ENCODE measurements at places on chromosomes 6 and 20.
A peak's percentile ranks its signal among the peaks of the same experiment; 100 is the strongest.

DNA sequence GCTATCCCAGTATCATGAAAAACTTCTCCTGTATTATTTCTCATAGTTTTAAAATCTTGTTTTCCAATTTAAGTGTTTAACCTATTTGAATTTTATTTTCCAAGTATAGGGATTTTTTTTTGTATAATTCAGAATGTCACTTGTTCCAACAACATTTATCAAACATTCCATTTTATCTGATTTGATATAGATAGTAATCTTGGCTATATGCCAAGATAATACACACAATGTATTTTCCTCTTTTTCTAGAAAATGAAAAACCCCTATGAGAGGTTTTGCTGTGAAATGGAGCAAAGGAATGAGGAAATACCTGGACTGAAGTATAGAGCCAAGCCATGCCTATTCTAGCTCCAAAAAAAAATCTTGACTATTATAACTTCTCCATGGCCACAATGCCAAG, 628.9 kb downstream of the HTR1B start:
- no peak for DNase-seq

- no peak for DNase-seq
These were observed 37.4 kb upstream of the RPL7L1 start for GRCh38 chr6:42841844-42842584.

DNA sequence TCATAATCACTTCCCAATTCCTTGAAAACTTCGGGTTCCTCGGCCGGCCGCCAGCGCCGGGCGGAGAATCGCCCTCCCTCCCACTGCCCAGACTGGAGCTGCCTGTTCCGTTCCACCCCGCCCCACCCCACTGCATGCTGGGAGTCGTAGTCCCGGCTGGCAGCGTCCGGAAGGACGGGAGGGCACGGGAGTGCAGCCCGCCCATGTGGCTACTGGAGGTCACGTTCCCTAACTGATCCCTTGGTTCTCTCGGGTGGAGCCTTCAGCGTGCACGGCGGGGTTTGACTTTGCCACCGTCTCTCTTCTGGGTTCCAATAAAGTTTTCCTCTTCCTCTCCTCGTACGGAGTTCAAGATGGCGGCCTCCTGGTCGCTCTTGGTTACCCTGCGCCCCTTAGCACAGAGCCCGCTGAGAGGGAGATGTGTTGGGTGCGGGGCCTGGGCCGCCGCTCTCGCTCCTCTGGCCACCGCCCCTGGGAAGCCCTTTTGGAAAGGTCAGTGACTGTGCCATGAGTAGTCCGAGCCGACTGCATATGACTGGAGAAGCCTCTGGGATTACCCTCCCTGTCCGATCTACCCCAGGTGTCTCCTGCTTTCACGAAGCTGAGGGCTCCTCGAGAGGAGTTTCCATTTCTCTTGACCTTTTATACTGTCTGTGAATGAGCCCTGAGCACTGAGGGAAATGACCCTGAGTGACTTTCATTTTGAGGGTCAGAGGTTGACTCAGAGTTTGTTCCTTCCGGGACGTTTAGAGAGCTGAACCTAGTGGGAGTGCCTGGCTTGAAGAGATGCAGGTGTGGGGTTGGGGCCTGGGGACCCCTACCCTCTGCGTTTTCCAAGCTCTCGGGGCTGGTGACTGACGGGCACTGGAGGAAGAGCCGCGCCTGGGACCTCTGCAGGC, at the start of gene AFG1L:
AFG1L (plus strand) TSS at position 328 of the 899 bp plus-strand sequence; CDS start at position 354, 26 bp downstream.
- DNase-seq = peak; percentile 90

- DNase-seq = no peak
These were observed 200.1 kb downstream of the HIVEP2 start for GRCh38 chr6:142744836-142745235.

- DNase-seq = no peak
These were observed 139.6 kb upstream of the NOX3 start for GRCh38 chr6:155595284-155595683.

DNA sequence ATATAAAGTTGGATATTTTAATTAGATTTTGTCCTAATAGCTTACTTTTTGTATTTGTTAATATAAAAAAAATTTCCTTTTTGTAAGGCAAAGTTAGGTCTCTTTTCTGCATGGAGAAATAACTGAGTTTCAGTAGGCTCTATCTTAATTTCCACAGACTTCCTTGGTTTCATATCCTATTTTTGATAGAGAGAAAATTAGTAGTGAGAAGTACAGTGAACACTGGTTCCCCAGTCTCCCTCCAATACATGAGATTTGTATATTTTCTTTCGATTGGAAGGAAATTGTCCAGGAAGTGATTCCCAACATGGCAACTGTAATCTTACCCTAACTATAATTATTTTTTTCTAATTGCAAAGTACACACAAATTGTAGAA, 26.4 kb downstream of the TRIM27 start:
- no peak for DNase-seq

DNA sequence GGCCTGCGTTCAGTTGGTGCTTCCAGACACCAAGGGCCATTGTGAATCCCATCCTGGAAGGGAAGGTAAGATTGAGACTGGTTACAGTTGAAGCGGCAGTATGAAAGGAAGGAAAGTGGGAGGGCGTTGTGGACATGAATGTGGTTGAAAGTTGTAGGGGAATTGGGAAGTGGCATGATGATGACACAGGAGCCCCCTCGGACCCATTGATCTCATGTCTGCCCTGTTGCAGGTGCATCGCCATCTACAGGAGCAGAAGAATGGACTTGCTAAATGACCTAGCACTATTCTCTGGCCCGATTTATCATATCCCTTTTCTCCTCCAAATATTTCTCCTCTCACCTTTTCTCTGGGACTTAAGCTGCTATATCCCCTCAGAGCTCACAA, 5.5 kb downstream of the HLA-DQA1 start:
- no peak for DNase-seq

GRCh38 chr20:54110041-54110440, 39.6 kb upstream of the BCAS1 start:
- DNase-seq = no peak

- DNase-seq = no peak
These were observed 29.3 kb downstream of the SNPH start for GRCh38 chr20:1295276-1295930.

- DNase-seq = no peak
These were observed 10.1 kb upstream of the CALHM6 start for GRCh38 chr6:116450769-116451740.

DNA sequence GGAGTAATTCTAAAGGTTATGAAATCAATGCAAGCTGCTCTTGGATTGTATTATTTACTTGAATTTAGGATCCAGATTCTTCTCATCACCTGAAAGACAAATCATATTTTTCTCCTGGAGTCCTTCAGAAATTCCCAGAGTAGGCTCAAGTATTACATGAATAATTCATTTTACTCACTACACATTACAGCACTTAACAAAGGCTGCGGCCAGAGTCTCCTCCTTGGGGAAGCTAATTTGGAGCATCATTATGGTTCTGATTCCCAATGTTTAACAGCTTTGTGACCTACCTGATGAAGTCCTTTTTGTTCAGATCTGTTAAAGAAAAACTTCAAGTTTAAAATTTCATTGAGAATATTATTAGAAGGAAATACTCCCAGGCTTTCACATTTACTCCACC, 28.7 kb downstream of the GRIK2 start:
- DNase-seq = no peak

GRCh38 chr6:1709234-1709641, 99.5 kb downstream of the FOXC1 start:
- no peak for DNase-seq

DNA sequence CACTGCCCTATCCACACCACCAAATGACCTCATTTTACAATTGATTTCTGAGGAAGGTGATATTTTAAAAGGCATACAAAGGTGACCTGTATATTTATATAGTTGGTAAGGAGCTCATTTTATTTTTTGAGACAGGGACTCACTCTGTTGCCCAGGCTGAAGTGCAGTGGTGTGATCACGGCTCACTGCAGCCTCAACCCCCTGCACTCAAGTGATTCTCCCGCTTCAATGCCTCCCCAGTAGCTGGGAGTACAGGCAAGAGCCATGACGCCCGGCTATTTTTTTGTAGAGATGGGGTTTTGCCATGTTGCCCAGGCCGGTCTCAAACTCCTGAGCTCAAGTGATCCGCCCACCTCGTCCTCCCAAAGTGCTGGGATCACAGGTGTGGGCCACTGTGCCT, 13.0 kb downstream of the NCOA5 start:
- no peak for DNase-seq

- no peak for DNase-seq
These were observed 97.4 kb downstream of the PHACTR1 start for GRCh38 chr6:12814015-12814414.

- DNase-seq = no peak
These were observed 620.3 kb upstream of the CDH4 start for GRCh38 chr20:60631585-60632287.

GRCh38 chr6:4864519-4864918, 88.3 kb downstream of the CDYL start:
- no peak for DNase-seq

DNA sequence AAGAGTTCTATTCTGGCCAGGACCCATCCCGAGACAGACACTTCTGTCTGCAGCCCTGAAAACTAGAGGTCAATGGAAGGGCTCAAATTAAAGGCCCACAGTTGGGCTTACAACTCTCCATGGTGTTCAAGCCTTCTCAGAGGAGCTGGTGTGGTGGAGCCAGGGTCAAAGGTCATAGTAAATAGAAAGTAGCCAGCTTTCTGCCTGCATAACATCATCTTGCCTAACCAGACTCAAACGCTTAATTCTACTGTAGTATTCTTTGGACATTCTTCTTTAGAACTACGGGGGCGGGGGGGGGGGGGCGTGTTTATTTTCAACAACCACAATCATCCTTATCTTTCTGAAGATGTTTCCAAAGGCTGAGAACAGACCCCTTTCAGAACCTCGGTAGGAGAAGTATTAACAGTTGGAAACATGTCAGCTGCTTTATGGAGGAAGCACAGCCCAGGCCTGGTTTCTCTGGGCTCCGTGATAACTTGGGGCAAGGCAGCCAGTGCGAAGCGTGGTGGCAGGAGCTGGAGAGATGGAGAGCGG, 1.5 kb upstream of the RREB1 start:
- no peak for DNase-seq

DNA sequence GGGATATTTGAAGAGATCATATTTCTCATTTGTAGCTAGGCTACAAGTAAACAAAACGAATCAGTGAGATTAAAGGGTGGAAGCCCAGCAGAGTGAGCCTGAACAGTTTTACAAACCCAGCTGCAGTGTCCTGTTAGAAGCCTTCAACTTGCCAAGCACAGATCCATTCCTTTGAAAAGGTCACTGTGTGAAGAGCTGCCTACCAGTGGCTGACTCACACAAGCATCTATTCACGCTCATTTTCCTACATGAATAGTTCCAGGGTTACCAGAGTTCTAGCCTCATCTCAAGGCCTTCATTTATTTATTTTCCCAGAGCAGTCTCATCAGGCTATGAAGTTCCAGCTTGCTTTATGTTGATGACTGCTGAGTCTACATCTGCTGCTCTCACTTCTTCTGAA, 25.7 kb upstream of the MLIP start:
- no peak for DNase-seq

DNA sequence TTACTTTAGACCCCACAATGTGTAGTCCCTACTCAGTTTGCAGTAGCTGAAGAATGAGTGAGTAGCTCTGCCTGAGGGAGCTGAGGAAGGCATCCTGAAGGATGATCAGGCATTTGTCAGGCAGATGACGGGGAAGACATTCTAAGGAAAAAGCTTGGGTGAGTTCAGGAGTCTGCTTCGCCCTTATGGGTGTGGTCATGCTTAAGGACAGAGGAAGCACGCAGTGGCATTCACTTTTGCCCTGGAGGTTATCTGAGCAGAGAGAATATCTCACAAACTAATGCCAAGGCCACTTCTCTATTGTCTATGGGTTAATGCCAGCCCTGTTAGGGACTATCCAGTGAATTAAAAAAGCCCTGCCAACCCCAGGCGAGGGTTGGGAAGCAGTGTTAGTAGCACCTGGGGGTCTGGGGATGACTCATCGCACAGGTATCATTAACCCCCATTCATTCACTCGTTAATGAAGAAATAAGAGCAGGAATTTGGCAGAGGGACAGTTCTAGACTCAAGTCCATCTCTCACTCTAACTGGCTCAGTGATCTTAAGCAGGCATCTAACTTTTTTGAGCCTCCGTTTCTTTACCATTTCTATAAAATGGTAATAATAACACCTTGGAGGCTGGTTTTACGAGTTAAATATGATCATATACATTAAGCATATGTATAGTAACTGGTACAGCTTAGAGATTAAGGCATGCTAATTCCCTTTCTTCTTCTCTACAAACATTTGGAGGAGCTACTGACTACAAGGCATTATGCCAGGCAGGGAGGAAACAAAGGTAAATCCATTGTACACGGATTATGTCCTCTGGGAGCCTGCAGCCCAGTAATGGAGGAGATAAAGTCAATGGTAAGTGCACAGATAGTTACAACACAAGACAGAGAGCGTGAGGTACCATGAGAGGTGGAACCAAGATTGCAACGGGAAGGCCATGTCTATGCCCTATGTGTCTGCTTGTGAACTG, 93.2 kb upstream of the AKIRIN2 start:
- no peak for DNase-seq

GRCh38 chr6:39339868-39340550, 17.5 kb upstream of the KCNK16 start:
- no peak for DNase-seq

- no peak for DNase-seq
These were observed 68.5 kb downstream of the ECT2L start for GRCh38 chr6:138864343-138864890.

DNA sequence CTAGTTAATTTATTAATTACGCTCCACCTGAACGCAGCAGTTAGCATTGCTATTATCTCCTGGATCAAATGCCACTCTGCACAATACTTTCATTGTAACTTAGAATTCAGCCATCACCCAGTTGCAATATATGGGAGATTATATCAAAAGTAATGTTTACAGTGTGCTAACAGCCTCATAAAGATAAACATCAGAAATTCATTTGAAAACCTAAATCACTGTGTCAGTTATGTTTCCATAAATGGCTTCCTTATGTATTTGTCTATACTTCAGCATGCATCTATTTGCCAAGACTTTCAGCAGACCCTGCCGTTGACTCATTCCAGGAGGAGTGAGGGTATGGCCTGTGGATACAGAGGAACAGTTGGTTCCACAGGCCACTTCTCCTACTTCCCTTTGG, 300.1 kb downstream of the TFAP2B start:
- DNase-seq = no peak

DNA sequence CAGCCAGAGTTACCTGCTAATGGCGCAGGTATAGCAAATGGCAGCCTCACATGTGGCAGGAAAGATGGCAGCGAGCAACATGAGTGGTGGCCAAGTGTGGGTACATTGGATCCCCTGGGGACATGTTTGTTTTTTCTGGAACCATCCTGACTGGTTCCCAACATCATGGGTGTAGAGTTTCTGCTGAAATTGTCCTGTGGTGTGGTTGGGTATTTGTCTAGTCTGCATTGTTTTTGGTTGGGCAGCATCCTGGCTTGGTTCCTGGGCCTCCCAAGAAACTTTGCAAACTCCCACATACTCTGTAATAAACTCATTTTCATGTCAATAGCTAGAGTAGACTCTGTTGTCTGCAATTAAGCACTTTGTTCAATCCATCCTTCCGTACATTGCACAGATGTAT, 282.6 kb downstream of the CDC5L start:
- DNase-seq = no peak

- no peak for DNase-seq
These were observed 69.0 kb upstream of the PDE7B start for GRCh38 chr6:135782546-135782945.

All from A673 (cell line).